Breast epithelium (tissue), 4 donors: ENCODE measurements at places on chromosomes 6 and 20. TPM values are rescaled to one million over a fixed set of nuclear protein-coding genes. Genes with fewer than 3 reads are reported as not detected.

The KIFC1 gene
- 2.0 TPM for total RNA-seq

The EPB41L1 gene
- 66.4 TPM for total RNA-seq

The ARMH2 gene
- not detected for total RNA-seq

The TMEM244 gene
- total RNA-seq, result not detected

The GSTA2 gene
- total RNA-seq, result not detected

The MTCH1 gene
- 215 TPM for total RNA-seq

The OR2H1 gene
- not detected for total RNA-seq

The COL11A2 gene
- 0.98 TPM for total RNA-seq

The RSPO3 gene
- total RNA-seq, result 16.2 TPM

The ULBP3 gene
- 0.64 TPM for total RNA-seq

The GLP1R gene
- 0.73 TPM for total RNA-seq

The SIRPD gene
- not detected for total RNA-seq

The GTSF1L gene
- not detected for total RNA-seq

The ADGRB3 gene
- 1.2 TPM for total RNA-seq

The TUBE1 gene
- 27.7 TPM for total RNA-seq

The TIAM2 gene
- 12.8 TPM for total RNA-seq

The HS3ST5 gene
- not detected for total RNA-seq

The HFE gene
- 9.4 TPM for total RNA-seq

The NXT1 gene
- 33.2 TPM for total RNA-seq

The PLG gene
- not detected for total RNA-seq

The PPP1R14C gene
- total RNA-seq, result 5.6 TPM

The COL21A1 gene
- total RNA-seq, result 2.9 TPM

The CD2AP gene
- 60.7 TPM for total RNA-seq

The CNKSR3 gene
- 8.6 TPM for total RNA-seq

The VGLL2 gene
- not detected for total RNA-seq

The MMP24 gene
- 2.5 TPM for total RNA-seq

The AIF1 gene
- 28.2 TPM for total RNA-seq

The ASIP gene
- not detected for total RNA-seq

The TPX2 gene
- total RNA-seq, result 0.33 TPM

The SLC22A3 gene
- 3.4 TPM for total RNA-seq

The PCMT1 gene
- total RNA-seq, result 148 TPM

The TBCC gene
- total RNA-seq, result 27.7 TPM

The CDK5RAP1 gene
- 21.8 TPM for total RNA-seq

The SLC35D3 gene
- total RNA-seq, result not detected

The SNPH gene
- 4.0 TPM for total RNA-seq

The KIF25 gene
- not detected for total RNA-seq

The PNLDC1 gene
- 0.66 TPM for total RNA-seq

The HLA-DRB1 gene
- 90.3 TPM for total RNA-seq

The ACSS1 gene
- total RNA-seq, result 17.6 TPM

The GNRH2 gene
- not detected for total RNA-seq

The HSPA1L gene
- 1.6 TPM for total RNA-seq

The WFDC5 gene
- total RNA-seq, result not detected

The SEL1L2 gene
- total RNA-seq, result not detected

The BCAS1 gene
- total RNA-seq, result 0.98 TPM

The HDGFL1 gene
- total RNA-seq, result not detected

The DPM1 gene
- 43.4 TPM for total RNA-seq

The NKX2-2 gene
- total RNA-seq, result not detected

The NMBR gene
- not detected for total RNA-seq

The FLRT3 gene
- under 0.01 TPM for total RNA-seq

The DPPA5 gene
- total RNA-seq, result not detected

The UBD gene
- total RNA-seq, result 0.80 TPM

The DNAH8 gene
- not detected for total RNA-seq

The KCNG1 gene
- not detected for total RNA-seq
